ENCODE measurements at places on chromosomes 2 and 18.

DNA sequence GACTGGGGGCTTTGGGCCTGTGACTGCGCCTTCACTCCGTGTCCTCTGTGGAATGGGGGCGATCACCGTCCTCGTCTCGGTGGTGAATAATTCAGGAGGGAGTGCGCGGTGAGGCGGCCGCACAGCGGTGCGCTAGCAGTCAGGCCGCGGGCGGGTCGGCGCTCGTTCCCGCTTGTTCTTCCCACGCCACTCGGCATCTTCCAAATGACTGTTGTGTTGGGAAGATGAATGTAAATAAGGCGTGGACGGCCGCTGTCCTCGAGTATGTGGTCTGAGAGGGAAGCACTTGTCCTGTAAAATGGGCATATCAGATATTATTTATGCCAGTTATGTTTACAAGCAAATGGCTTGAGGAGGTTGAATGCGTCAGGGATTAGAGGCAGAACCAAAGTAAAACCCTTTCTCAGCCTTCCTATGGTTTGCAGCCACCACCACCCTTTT lies 608 bp upstream of the VPS4B start:
- DNase-seq: no peak

GRCh38 chr2:100852999-100853908 lies 33.3 kb downstream of the NPAS2 start:
- no peak for DNase-seq

- no peak for DNase-seq
These were observed 11.9 kb upstream of the AMMECR1L start for GRCh38 chr2:127897531-127898211.

DNA sequence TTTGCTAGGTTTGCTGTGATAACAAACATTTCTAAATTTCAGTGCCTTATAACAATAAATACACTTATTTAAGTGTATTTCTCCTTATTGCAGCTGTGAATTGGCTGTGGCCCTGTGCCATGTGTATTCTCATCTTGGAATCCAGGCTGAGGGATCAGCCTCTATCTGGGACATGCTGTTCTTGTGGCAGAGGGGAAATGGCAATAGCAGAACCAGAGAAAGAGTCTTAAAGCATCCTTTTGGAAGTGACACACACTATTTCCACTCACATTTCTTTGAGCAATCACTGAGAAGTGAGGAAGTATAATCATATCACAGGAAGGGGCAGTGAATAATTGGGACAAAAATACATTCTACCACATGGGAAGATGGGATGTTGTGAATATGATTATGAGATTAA lies 66.2 kb upstream of the PROKR1 start:
- DNase-seq: no peak

GRCh38 chr2:32663864-32664263 lies 36.0 kb downstream of the TTC27 start:
- no peak for DNase-seq

DNA sequence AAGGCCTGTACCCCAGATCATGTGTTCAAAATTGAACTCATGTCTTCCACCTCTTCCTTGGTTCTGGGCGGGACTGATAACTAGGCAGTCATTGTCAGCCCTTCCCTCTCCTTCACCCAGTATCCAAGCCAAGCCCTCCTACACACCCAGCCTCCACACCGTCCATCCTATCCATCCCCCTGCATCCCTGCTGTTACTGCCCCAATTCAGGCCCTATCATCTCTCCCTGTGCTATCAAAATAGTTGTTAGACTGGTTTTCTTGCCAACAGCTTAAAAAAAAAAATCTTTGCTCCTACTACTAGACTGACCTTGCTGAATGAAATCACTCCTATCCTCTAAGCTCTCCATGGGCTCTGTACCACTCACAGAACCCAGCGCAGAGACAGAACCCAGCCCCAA lies 32.8 kb downstream of the TGFA start:
- no peak for DNase-seq

DNA sequence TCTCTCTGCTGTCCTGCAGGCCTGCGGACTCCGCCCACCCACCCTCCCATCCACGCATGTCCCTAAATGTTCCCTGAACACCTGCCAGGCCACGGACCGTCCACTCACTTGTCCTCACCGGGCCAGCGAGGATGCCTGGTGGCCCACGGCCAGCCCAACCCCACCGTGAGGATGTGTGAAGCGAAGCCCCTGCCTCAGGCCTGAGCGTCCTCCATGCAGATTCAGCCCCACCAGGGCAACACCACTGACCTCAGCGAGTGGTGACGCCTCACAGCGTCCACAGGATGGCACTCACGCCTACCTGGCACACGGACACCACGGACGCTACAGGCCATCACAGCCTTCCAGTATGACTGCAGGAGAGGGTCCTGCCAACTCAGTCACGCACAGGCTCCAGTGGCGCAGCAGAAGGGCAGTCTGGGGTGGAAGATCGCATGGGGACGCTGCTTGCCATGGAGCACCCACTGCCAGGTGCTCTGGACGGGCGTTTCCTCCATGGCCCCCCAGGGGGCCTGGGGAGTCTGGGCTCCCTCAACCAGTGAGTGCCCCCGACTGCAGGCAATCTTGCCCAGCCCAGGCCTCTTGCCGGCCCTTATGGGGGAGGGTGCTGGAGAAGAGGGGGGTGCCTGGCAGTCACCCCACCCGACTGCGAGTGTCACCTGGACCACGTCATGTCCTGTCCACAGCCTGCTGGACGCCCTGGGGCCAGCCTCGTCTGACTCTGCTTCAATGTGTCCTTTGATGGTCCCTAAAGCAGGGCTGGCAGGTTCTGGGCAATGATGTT lies 25.4 kb downstream of the HDAC4 start:
- no peak for DNase-seq

GRCh38 chr18:21163647-21164547 lies 52.3 kb upstream of the ROCK1 start:
- no peak for DNase-seq

GRCh38 chr2:237182422-237183123 lies 96.9 kb downstream of the COPS8 start:
- DNase-seq: no peak

DNA sequence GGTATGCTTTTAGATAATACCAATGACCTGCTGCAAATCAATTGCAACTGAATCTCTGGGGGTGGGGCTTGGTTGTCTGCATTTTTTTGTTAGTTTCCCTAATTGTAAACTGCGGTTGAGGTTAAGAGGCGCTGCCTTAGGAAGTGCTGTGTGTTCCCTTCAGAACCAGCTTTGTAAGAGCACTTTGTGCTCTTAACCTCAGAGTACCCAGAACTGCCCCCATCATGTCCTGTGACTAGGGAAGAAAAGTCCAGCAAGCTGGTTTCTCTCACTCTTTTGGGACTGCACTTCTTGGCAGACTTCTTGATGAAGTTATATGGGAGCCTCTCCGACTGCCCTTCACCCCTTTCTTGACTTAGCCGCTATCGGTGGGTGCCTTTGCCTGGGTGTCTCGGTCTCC lies 245.5 kb upstream of the CXCR4 start:
- DNase-seq: no peak

DNA sequence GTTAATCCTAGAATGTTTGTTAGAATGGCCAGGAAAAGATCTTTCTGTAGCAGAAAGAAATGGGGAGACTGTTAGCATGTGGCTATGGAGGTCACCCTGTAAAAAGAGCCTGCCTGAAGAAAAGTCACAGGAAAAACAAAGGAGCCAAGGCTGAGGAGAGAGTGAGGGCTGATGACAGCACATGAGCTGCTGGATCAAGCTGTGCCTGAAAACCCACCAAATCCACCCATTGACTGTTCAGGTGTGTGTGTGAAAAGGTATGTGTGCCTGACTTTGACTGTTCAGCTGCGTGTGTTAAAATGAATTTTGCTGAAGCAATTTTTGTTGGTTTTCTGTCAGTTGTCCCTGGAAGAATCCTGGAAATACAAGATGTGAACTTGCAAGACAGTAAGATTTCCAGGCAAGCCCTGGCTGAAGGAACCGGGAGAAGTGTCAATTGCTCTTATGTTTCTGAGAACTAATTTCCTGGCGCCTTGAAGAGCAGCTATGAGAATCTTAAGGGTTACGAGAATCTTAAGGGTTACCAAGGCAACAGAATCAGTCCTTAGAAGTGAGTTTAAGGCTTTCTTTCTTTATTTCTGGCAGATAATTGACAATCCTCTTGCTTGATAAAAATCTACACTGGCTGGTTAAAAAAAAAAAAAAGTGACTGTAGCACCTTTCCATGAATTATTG lies 73.0 kb upstream of the LGALSL start:
- no peak for DNase-seq

- DNase-seq: peak; percentile 4
These were observed 74.8 kb downstream of the B3GNT2 start for GRCh38 chr2:62270728-62271127.

- no peak for DNase-seq
These were observed 7.5 kb downstream of the MBOAT2 start for GRCh38 chr2:8996006-8996405.

DNA sequence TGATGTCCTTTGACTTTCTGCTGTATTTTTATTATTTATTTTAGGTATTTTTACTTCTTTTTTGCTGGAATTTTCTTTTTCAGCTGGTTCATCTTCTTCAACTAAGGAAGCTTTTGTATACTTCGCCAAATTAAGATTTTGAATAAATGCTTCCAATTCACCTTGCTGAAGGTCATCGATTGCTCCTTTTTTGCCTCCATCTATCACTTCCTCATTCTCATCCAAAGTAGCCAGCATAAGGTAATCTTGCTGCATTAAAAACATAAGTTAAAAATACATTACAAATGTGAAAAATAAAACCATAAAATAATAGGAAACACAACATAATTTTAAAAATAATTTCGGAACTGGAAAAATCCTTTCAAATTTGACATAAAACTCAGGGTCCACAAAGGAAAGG lies 2.6 kb downstream of the CEBPZ start:
- no peak for DNase-seq

DNA sequence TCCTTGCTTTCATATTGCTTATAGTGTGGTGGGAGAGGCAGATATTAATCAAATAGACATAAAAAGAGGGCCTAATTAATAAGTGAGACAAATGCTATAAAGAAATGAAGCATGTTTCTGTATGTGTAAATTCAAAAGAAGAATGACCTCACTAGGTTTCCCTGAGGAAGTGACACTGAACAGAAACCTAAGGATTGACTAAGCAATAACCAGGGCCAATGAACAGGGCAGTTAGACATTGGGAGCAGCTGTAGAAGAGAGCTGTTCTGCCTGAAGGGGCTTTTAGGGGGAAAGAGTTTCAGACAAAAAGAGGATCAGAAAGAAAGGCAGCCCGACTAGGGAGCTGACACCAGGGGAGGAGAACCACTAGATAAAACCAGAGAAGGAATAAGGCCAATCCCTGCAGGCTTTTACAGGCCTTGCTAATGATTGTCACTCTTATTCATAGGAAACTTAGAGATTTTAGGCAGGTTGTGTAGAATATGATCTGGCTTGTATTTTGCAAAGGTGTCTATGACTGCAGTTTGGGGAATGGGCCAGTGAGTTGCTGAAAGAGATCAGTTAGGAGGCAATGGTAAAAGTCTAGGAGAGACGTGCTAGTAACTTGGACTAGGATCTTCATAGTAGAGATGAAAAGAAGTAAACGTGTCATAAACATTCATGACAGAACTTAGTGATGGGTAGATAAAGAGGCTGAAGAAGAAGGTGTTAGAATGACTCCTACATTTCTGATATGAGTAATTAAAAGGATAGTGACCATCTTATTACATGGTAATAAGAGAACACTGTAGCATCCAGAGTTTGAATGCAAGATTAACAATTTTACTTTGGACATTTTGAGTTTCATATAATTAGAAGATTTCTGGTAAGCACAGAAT lies 26.8 kb upstream of the NABP1 start:
- no peak for DNase-seq

GRCh38 chr2:45477546-45477945 lies 133.5 kb downstream of the SRBD1 start:
- no peak for DNase-seq

DNA sequence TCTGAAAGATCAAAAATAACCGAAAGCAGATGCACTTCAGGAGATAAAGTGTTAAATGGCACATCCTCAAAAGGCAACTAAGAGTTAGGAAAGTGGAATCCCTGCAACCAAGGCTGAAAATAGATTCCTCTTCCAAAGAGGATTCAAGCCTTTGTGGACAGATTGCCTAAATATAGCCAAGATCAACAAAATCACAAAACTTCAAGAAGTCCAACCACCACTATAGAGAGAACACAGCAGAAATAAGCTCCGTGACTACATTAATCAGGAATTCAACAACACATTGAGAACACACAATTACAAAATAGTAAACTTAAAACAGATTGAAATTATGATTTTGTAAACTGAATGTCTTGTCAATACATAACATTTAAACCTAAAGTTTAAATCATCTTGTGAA lies 165.7 kb downstream of the LNPK start:
- no peak for DNase-seq

DNA sequence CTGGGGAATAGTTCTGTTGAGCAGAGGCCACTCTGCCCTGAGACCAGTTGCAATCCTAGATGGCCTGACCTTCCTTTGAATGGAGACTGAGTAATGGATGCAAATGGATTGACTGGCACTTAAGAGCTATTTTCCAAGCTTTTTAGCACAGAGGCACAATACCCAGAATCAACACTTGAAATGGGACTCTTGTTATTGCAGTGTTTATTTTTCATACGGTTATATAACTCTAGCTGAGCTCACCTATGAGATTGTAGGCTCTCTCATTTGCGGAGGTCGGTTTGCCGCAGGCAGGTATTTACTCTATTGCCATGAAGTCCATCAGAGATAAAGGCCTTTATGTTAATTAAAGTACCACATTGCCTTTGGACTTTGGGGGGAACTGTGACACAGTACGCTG lies 422.3 kb upstream of the CELF4 start:
- DNase-seq: no peak

DNA sequence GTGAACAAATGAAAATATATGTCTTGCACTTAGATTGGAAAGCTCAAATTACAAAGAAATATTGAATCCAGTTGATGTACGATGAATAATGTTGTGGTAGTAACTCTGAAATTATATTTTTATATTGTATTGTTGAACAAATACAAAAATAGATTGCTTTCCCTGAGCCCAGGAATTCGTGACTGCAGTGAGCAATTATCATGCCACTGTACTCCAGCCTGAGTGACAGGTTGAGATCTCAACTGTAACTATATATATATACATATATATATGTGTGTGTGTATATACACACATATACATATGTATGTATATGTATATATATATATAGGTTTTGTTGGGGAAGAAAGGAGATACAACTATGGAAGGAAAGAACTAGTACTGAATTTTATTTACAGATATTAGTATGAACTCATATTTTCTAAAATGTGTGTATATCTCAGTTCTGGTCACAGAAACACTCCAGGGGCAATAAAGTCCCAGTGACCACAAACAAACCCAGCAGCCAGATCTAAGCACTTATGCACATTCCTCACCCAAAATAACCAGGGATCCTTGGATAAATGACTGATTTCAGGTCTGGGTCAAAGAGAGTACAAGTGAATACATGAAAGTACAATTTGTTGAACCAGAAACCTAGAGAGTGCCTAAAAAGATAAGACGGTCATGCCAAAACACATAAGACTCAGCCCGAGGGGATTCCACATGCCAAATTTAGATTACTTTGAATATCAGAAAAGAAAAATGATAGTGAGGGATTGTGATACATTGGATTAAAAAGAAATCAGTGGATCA lies 146.3 kb downstream of the TMX3 start:
- DNase-seq: no peak

- DNase-seq: peak; percentile 44
These were observed 25.2 kb downstream of the MYCN start for GRCh38 chr2:15965564-15966019.
